ENCODE measurements at places on chromosomes 4 and X.

DNA sequence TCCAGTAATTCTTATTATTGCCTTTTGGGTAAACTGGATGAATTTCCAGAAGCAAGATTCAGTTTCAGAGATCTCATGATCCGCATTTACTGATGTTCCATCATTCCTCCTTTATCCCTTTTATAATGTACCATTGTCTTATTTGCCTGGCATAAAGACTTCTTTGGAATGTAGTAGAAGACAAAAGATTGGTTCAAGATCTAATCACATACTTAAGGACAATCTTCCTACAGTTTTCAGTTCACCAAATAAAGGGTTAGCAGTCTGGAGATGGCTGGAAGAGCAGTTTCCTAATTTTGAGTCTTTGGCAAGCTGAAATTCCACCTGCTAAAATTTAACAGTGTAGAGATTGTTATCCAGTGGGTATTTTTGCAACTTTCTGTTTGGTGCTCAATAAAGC lies 30.9 kb upstream of the HAND2 start:
- no peak for DNase-seq

GRCh38 chr4:158724637-158725036 lies 1.4 kb upstream of the PPID start:
- no peak for DNase-seq

- DNase-seq: no peak
Observed at GRCh38 chrX:9856588-9856987, 70.4 kb downstream of the SHROOM2 start.

- no peak for DNase-seq
Observed at GRCh38 chr4:7838136-7838782, 101.4 kb downstream of the AFAP1 start.

DNA sequence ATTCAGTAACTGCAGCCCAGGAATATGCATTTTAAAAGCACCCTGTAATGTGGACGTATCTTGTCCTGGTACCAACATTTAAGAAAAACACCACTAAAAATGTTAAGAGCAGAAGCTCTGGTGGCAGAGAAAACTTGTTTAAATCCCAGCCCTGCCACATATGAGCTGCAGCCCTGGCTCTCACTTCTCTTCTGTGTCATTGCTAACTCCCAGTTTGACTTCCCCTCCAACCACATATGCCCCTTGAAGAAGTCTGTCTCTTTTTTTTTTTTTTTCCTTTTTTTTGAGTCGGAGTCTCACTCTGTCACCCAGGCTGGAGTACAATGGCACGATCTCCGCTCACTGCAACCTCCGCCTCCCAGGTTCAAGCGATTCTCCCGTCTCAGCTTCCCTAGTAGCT lies 14.8 kb downstream of the LHFPL1 start:
- no peak for DNase-seq

GRCh38 chr4:41678951-41679350 lies 69.6 kb downstream of the PHOX2B start:
- DNase-seq: no peak

DNA sequence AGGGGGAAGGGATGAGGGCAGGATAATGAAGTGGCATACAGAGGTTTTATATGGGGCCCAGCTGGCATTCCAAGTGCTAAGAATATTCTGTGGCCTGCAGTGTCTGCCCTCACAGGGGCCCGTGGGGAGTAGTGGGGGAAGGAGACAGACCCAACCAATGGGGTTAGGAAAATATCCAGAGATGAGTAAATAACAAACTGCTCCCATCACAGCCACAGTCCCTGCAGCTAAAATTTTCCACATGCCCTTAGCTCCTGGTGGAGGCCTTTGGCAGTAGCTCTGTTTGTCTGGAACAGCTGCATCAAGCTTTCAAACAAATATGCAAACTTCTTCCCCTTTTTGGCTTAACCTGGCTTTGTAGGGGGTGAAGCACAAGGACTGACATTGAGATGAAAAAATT lies 3.1 kb downstream of the SRPX2 start:
- no peak for DNase-seq

- DNase-seq: no peak
Observed at GRCh38 chr4:157128395-157128794, 52.4 kb downstream of the GLRB start.

- no peak for DNase-seq
Observed at GRCh38 chr4:10623241-10623640, 61.3 kb downstream of the CLNK start.

DNA sequence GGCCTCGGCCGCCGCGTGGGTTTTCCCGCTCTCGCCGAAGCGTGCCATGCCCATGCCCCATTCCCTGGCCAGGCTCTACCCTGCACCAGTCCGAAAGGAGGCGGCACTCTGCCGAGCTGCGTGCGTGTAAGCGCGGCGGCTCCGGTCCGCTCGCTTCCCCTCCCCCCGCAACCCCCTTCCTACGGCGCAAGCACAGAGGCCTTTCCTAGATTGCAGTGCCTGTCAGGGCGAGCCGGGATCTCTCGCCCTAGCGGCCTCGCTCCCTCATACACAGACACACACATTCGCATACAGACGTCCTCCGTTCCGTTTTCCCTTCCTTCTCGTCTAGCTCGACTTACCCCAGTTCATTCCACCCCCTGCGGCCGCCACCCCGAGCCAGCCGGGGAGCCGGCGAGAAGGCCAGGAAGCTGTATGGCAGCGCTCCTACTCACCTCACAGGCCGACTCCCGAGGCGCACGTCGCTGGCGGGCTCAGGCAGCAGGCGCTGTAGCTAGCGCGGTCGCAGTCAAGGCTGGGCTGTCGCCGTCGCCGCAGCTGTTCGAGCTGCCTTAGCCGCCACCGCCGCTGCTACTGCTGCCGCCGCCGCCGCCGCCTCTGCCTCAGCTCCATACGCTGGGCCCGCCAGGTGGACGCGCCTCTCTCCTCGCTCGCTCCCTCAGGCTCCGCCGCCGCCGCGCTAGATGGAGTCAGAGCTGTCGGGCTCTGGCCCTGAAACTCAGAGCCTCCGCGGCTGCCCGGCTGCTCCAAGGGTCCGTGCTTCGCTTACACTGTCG lies 615 bp downstream of the NEXMIF start:
- DNase-seq: peak; percentile 22

DNA sequence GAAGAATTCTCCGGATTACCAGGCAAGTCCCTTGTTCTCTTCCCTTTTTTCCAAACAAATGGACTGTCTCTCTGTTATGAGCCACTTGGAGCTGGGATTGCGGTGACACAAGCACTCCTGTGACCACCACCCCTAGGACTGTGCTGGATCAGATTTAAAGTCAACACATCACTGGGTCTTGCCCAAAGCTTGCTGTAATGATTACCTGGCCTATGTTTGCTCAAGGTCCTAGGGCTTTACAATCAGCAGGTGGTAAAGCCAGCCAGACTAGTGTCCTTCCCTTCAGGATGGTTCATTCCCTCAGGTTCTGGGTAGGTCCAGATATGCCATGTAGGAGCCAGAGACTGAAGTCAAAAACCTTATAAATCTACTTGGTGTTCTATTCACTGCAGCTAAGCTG lies 144.7 kb downstream of the COX18 start:
- DNase-seq: no peak

DNA sequence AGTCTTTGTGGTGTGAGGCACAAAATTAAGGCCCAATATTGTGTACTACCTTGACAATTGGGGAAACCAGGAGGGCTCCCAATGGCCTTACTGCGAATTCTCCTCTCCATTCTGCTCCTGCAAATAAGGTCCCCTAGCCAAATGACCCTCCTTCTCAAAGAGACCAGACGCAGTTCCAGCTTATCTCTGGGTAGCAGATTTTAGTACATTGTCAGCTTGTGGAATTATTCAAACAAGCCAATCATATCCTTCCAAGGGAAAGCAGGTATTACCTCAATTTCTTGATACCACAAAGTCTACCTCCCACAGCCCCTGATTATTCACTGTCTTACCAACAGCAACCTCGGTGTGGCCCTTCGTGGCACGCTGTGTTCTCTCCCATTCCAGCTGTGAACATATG lies 7.8 kb upstream of the ZBTB33 start:
- no peak for DNase-seq

- DNase-seq: no peak
Observed at GRCh38 chr4:158155656-158156356, 17.0 kb downstream of the GASK1B start.

GRCh38 chr4:84001876-84002569 lies 466.1 kb downstream of the GPAT3 start:
- no peak for DNase-seq

DNA sequence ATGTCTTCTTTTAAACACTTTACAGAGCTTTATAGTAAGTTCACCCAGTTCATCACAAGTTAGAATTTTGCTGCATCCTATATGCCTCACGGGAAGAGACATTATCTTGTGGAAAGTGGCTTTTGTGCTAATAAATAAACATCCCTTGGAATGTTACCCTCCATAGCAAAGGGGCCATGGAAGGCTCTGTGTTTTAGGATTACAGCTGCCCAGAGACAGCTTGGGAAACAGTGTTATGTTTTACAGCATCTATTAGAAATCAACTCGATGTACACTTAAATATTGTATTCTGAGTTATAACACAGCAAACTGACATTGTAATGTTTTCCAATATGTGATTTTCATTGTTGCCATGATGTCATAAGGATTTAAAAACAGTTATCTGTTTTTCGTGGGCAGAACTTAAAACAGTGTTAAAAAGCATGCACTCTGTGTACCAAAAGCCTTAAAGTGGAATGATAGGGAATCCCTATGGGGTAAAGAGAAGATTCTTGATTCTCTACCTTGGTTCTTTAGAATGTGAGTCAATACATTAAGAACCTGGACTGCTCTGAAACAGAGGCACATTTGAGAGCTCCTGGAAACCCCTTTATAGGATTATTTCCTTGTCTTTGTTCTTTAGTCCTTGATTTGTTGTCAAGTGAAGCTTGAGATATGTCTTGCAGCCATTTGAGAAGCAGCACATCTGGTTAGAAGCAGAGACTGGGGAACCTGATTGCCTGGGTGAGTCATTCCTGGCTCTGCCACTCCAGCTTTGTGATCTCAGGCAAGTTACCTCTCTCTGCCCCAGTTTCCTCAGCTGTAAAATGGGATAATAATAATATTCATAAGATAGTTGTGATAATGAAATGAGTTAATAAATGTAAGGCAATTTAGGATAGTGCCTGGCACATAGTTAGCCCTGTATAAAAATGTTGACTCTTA lies 41.6 kb downstream of the ARHGAP10 start:
- no peak for DNase-seq

DNA sequence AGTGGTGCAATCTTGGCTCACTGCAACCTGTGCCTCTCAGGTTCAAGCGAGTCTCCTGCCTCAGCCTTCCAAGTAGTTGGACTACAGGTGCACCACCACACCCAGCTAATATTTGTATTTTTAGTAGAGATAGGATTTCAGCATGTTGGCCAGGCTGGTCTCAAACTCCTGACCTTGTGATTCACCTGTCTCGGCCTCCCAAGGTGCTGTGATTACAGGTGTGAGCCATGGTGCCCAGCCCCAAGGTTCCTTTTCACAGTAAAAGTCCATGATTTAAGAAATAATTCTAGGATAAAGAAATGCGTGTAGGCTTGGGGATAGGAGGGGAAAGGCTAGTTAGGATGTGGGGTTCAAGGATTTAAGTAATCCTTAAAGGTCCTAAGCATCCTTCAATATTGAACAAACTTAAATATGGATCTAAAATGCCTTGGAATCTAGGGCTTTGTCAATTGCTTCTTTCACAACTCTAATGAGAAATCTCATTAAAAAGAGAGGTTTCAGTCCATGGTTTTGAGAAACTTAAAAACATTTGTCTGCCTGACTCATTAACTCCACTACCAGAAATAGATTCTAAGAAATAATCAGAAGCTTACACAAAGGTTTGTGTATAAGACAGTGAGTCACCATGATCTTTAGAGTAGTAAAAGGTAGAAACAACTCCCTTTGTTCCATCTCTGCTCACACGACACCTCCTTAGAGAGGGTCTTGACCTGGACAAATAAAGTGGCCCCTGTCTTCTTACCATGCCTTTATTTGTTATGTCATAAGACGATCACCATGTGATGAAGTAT lies 203.2 kb downstream of the PTTG2 start:
- DNase-seq: no peak

DNA sequence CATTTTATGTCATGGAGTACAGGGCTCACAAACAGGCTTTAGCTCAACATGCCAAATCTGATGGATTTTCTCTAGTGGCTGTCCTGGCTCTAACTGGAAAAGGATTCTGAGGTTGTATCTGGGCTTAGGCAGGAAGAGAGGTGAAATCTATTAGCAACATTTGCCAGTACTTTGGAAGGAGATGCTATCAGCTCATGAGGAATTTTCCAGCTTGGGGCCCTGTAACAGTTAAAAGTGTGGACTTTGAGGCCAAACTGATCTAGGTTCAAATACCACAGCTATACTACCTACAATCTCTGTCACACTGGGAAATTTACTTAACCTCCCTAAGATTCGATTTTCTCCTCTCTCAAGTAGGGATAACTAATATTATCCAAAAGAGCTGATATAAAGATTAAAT lies 119.0 kb upstream of the HCCS start:
- DNase-seq: no peak

DNA sequence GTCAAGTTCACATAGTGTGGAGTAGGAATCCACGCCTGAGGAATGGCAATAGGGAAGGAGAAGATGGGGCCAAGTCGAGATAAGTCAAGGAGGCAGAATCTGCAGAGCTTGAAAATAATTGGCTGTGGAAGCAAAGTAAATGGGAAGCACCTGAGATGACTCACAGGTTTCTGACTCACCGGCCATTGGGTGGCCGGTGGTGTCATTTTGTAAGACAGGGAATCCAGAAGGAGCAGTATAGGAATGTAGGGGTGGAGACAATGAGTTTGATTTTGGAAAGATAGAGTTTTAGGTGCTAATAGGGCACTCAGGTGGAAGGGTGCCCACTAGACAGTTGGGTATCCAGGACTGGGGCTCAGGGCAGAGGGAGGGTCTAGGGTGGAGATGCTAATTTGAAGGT lies 201.0 kb upstream of the MAMLD1 start:
- DNase-seq: no peak

- no peak for DNase-seq
Observed at GRCh38 chr4:54157606-54158005, 57.6 kb downstream of the GSX2 start.

- DNase-seq: peak; percentile 13
Observed at GRCh38 chrX:41796577-41796976, 72.6 kb downstream of the GPR82 start.

DNA sequence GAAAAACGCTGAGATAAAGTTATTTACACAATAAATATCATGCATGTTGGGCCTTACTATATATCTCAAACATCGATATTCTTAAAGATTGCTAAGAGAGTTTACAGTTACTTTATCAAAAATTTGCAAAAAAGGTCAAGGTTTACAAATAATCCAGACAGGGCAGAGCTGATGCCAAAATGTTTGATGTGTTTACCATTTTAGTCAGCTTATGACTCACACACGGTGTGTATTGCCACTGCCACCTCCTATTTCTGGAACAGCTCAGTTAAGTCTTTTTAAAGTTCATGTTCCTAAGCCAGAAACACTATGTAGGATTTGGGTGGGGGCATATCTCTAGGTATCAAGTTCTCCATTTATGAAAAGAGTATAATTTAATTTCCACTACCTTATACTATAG lies 580.6 kb downstream of the INPP4B start:
- no peak for DNase-seq

DNA sequence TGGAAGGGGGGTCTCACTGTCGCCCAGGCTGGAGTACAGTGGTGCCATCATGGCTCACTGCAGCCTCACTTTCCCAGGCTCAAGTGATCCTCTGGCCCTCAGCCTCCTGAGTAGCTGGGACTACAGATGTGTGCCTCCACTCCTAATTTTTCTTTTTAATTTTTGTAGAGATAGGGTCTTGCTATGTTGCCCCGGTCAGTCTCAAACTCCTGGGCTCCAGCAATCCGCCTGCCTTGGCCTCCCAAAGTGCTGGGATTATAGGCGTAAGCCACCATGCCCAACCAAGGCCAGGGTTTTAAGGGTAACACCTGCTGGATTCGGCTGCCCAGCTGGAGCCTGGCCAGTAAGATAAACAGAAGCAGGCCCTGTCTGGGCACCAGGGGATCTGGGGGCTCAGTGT lies 3.4 kb downstream of the TREX2 start:
- no peak for DNase-seq

Measured in CD4-positive, alpha-beta T cell treated with Interleukin-4 for 1 hour (primary cell).